WERI-Rb-1 (cell line): ENCODE measurements at places on chromosomes 5 and 9.

- DNase-seq = no peak
These were observed 19.9 kb downstream of the PTGES2 start for GRCh38 chr9:128107468-128108268.

DNA sequence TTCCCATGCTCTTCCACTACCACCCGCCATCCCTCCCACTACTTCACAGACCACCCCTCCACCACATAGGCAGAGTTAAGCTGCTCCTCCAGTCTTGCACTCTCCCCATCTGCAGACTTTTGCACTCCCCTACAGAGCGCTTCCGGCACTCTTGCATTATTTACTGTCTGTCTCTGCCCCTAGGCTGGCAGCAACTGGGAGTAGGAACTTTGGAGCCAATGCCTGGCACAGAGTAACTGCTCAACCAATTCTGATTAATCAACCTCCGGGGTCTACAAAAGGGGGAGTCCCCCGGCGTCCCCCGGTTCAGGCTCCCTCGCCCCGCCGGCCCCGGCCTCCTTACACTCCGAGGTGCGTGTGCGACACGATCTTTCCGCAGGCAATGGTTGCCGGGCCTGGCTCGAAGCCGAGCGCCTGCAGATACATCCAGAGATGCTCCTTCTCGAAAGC is 498 bp downstream of the HAUS6 start:
- peak; percentile 35 for DNase-seq

DNA sequence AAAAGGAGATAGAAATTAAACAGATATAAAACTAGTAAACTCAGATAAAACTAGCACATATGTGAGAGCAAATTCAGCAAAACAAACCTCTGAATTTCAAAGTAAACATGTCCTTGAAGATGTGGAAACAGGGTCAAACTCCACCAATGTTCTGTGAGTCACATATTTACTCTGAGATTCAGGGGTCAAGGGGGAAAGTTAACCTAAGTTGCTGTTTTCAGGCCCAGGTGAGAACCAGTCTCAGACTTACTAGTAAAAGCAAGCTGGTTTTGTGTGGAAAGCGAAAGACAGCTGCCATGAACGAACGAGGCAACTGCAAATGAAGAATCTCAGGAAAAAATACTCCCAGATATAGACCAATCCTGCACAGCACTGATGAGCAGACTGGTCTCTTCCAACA is 29.0 kb downstream of the PSMB7 start:
- DNase-seq = no peak

DNA sequence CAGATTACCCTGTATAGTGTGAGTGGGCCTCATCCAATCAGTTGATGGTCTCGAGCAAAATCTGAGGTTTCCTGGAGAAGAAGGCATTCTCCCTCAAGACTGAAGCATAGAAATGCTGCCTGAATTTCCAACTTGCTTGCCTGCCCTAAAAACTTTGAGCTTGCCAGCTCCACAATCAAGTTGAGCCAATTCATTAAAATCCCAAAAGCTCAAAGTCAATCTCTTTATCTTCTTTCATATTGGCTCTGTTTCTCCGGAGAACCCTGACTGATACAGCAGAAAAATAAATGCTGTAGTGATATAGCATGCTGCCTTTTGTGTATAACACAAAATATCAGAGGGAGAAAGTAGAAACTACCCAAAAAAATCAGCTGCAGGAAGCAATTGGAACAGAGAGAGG is 72.5 kb upstream of the NMUR2 start:
- DNase-seq = no peak

DNA sequence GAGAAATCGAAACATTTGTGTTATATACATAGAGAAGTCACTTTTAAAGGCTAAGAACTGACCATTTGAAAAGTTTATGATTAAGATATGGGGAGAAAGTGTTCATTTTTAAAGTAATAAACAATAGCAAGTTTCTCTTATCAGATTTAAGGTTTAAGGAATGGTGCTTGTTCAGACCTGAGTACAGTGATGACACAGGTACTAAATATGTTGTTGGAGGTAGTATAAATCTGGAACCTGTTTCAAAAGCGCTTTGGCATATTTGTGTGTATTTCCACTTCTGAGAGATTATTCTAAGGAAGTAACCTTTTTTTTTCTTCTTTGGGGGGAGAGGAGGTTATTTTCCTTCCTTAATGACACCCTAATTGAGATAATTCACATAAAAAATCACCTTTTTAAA is 18.4 kb downstream of the CDC42SE2 start:
- DNase-seq = no peak
